Smooth muscle cell of the umbilical artery (primary cell): ENCODE measurements at places on chromosomes 2 and 18. TPM values are rescaled to one million over a fixed set of nuclear protein-coding genes. Genes with fewer than 3 reads are reported as not detected.

Gene ABCG5
- not detected in 2 replicates for total RNA-seq

Gene ZNF385B
- total RNA-seq, result not detected in 2 replicates

Gene TRIM54
- total RNA-seq, result not detected in 2 replicates

Gene REG3A
- not detected in 2 replicates for total RNA-seq

Gene C2orf81
- 0.30 and 0.78 TPM in 2 replicates for total RNA-seq

Gene LONRF2
- 0.32 and 1.2 TPM in 2 replicates for total RNA-seq

Gene CASP10
- total RNA-seq, result 2.9 and 4.5 TPM in 2 replicates

Gene GPR17
- not detected in 2 replicates for total RNA-seq

Gene IL36RN
- not detected in 2 replicates for total RNA-seq

Gene IL1RL1
- total RNA-seq, result 0.14 and 0.30 TPM in 2 replicates
